ENCODE measurements at places on chromosomes 1 and 21.
A peak's percentile ranks its signal among the peaks of the same experiment; 100 is the strongest.

DNA sequence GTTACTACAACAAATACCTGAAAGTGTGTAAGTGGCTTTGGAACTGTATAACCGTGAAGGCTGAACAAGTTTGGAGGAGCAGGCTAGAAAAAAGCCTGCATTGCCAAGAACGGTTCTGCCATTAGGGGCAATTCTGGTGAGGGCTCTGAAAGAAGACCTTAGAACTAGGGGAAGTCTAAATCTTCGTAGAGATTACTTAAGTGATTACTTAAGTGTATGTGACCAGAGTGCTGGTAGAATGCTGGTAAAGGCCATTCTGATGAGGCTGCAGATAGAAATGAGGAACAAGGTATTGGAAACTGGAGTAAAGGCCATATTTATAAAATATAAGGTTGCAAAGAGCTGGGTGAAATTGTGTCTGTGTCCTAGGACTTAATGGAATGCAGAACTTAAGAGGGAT, 158.0 kb downstream of the CLIC6 start:
- no peak for DNase-seq

- peak; percentile 49 for DNase-seq
These were observed 18.9 kb downstream of the LHX4 start for GRCh38 chr1:180248731-180249681.

DNA sequence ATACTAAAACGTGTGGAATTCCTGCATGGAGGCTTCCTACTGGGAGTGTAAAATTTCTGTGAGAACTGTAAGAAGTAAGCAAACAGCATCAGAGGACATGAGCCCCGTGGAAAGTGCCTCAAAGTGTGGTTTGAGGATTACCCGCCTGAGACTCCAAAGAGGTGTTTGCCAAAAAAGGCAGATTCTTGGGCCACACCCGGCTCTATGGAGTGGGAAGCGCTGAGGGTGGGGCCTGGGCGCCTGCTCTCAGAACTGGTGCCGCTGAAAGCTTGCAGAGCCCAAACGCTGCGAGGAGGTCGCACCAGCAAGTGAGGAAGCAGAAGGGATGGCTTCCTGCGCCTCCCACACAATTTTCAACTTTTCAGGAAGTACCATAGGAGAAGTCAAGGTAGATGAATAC, 43.0 kb upstream of the PSEN2 start:
- peak; percentile 47 for DNase-seq

DNA sequence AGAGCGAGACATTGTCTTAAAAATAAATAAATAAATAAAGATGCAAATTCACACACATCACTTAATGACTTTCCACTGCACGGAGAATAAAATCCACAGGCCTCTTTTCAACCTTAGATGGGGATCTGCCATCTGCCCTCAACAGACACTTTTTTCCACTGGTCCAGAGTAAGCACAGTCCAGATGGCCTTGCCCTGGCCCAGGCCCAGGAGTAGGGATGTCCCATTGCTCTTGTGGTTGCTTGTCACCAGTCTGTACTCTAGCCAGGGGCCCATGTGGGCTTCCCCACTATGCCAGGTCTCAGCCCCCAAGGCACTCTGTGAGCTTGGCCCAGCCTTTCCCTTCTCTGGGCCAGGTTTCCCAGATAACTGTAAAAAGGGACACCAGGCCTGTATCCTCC, 17.4 kb downstream of the PLOD1 start:
- no peak for DNase-seq

DNA sequence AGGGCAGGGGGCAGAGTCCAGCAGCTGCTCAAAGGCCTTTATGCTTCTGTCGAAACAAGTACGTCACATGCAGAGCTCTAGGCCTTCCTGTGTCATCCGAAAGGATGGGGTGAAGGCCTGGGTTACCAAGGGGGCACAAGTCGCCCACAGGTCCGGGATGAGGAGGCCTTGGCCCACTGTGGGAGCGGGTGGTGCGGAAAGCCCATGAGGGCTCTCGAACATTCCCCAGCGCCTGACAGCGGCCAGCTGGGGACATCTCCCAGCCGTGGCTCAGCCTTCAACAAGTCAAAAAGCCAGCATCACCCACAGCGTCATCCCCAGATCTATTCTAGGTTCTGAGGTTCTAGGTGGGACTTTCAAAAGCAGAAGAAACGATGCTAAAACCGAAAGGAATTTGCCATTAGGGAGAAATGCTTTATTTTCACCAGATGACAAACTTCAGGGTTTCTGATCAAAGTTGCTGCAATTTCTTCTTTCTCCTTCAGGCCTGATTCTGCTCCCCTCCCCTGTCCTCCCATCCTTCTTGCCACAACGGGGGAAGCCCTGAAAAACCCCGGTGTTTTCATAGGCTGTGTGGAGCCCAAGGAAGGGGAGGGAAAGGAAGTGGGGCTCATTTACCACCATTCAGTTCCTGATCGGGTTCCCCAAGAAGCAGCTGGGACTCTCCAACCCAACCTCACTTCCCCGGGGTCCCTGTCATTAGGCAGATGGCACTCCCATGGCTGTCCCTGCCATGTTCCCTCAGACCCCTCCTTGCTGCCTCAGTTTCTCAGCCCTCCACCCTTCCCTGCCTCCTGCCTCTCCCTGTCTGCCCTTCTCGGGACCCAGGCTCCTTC, 17.6 kb downstream of the GPR137B start:
- DNase-seq: peak; percentile 20

DNA sequence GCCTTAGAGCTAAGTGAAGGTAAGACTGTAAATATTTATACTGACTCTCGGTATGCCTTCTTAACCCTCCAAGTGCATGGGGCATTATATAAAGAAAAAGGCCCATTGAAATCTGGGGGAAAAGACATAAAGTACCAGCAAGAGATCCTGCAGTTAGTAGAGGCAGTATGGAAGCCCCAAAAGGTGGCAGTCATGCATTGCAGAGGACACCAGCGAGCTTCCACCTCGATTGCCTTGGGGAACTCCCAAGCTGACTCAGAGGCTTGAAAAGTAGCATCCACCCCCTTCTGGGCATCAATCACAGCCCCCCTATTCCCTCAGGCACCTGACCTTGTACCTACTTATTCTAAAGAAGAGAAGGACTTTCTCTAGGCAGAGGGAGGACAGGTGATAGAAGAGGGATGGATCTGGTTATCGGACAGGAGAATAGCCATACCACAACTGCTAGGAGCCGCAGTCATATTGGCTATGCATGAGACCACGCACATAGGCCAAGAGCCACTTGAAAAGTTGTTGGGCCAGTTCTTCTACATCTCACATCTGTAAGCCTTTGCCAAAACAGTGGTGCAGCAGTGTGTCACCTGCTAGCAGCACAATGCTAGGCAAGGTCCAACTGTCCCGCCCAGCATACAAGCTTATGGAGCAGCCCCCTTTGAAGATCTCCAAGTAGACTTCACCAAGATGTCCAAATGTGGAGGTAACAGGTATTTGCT, 19.4 kb downstream of the PLA2G2F start:
- DNase-seq: peak; percentile 44

- DNase-seq: no peak
These were observed 169.0 kb downstream of the SMYD3 start for GRCh38 chr1:246338098-246338497.

GRCh38 chr1:109926662-109927300, 16.1 kb downstream of the CSF1 start:
- no peak for DNase-seq
